ENCODE measurements at places on chromosomes 4 and X. TPM values are rescaled to one million over a fixed set of nuclear protein-coding genes. Genes with fewer than 3 reads are reported as not detected.

The LGI2 gene
- not detected for total RNA-seq

The OTC gene
- total RNA-seq: not detected

The NLGN3 gene
- total RNA-seq: 0.41 TPM

The DCAF12L2 gene
- total RNA-seq: not detected

The FAM184B gene
- total RNA-seq: not detected

The CPZ gene
- total RNA-seq: not detected

The ZNF718 gene
- 11.6 TPM for total RNA-seq

The CXorf51B gene
- not detected for total RNA-seq

The TMEM144 gene
- 0.16 TPM for total RNA-seq

The CXorf65 gene
- total RNA-seq: 10.4 TPM

The RAB33A gene
- total RNA-seq: 22.6 TPM

The PALLD gene
- 0.94 TPM for total RNA-seq

The PLXNA3 gene
- total RNA-seq: 23.1 TPM

The PFKFB1 gene
- total RNA-seq: 0.54 TPM

The ARMCX2 gene
- total RNA-seq: 17.3 TPM

The EVC2 gene
- total RNA-seq: 0.04 TPM

The MAB21L2 gene
- not detected for total RNA-seq

The CDX4 gene
- total RNA-seq: not detected

The MAGEB1 gene
- not detected for total RNA-seq

The SERPINA7 gene
- total RNA-seq: not detected
